ENCODE measurements at places on chromosomes 4 and X.

GRCh38 chr4:106048250-106048971, 153.1 kb downstream of the NPNT start:
- DNase-seq = no peak

DNA sequence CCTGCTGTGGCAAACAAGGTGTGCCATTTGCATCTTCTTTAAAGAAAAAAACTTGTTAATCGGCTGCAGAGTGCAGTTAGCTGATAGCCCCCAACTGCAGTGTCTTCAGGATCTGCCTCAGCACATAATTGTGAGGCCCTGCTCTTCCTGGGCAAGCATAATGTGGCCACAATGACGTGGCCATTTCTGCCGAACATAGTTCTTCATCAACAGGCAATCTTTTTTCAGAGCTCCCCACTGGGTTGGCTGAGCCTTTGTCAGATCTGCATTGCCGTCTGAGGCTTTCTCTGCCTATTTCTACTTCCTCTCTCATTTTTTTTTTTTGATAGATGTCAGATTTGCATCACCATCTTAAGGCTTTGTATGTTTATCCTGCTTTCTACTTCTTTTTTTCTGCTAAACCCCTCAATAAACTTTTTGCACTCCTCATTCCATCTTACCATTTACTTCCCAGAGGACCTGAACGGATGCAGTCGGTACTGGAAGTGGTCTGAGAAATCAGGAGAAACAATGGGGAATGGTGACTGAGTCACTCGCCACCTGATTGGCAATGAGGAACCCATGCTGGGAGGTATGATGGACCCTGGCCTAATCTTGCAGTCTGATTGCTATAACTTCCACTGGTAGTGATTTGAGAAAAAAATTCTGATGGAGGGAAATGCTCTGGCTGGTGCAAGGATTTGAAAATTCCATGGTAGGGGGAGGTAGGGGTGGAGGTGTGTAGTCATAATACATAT, 21.2 kb upstream of the TAB3 start:
- no peak for DNase-seq

- DNase-seq = no peak
Measured at GRCh38 chr4:20622701-20623100, 77.6 kb upstream of the PACRGL start.

DNA sequence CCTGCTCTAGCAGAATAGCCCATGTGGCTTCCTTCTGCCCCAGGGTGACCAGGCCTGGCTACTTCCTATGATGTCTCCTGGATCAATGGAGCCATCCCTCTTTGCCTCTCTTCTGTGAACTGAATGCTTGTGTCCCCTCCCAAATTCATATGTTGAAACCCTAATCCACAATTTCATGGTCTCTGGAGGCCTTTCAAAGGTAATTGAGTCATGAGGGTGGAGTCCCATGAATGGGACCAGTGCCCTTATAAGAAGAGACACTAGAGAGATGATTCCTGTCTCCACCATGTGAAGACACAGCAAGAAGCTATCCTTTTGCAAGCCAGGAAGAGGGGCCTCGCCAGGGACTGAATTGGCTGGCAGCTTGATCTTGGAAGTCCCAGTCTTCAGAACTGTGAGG, 18.4 kb downstream of the CCKAR start:
- DNase-seq = no peak

- no peak for DNase-seq
Measured at GRCh38 chr4:59597536-59598329, 1602.4 kb upstream of the ADGRL3 start.

DNA sequence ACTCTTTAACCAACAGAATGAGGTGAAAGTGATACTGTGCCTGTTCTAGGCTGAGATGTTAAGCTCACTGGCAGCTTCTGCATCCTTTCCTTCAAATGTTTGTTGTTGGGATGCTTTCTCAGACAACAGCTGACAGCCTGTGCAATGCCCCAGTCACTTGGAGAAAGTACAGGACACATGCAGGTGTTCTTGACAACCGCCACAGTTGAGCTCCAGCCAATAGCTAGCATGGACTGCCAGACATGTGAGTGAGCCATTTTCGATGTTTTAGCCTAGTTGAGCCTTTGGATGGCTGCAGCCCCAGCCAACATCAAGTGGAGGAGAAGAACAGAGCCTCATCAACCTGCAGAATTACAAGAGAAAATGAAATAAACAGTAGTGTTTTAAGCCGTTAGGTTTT, 94.1 kb upstream of the PPP3CA start:
- DNase-seq = no peak

DNA sequence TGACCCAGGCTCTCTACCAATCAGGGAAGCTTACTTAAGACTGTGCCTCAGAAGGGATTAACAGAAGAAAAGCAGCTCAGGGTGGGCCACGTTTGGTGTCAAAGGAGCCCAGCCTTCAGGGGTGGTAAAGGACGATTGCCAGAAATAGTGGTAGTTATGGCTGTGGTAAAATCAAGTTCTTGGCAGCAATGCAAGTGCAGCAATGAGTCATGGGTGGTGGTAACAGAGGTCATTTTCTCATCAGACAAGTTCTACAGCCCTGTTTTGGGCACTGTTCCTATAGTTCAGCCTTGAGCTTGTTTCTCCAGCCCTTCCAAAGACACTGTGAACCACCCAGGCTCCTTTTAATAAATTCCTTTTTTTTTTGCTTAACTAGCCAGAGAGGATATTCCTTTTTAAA, 120.3 kb downstream of the EFHC2 start:
- DNase-seq = no peak

GRCh38 chrX:15947648-15948317, 93.2 kb upstream of the AP1S2 start:
- DNase-seq = no peak

GRCh38 chr4:87388901-87389300, 2.1 kb downstream of the HSD17B11 start:
- DNase-seq = no peak

- no peak for DNase-seq
Measured at GRCh38 chr4:80927420-80927819, 103.1 kb upstream of the BMP3 start.

DNA sequence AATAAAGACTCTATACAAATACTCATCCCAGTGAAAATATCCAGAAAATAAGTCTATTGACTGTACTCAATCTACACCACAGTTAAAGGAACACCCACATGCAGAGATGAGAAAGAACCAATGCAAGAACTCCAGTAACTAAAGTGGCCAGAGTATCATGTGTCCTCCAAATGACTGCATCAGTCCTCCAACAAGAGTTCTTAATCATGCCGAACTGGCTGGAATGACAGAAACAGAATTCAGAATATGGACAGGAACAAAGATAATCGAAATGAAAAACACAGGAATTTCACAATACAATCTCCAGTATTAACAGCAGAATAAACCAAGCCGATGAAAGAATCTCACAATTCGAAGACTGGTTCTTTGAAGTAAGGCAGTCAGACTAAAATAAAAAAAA, 210.3 kb downstream of the TBCK start:
- no peak for DNase-seq

DNA sequence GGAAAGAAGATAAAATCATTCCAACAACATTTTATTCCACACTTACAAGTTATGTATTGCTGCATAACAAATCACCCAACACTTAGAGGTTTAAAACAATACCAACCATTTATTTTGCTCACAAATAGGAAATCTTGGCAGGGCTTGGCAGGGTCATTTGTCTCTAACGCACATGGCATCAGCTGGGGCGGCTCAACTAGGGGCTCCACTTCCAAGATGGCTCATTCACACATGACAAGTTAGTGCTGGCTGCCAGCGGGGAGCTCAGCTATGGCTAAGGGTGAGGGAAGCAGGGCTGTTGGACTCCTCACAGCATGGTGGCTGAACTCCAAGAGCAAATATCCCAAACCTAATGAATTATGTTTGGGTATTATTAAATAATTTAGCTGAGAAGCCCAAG, 377.0 kb downstream of the ZNF674 start:
- DNase-seq = no peak

DNA sequence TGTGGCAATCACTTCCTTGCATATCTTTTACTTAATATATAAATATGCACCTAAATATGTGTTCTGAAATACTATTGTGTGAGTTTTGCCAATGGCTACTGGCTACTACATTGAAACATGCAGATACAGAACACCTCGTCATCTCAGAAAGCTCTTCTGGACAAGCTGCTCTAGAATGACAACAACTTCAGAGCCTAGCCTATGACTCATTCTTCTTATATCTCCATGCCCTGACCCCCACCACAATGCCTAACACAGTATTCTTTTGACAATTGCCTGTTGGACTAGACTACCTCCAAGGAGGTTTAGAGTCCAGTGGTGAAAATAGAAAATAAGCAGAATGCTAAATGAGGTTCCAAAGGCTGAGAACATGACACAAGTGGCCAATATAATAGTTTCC, 17.6 kb upstream of the DMP1 start:
- DNase-seq = no peak

Measured in T-helper 2 cell (primary cell).